ENCODE measurements at places on chromosomes 16 and 17. TPM values are rescaled to one million over a fixed set of nuclear protein-coding genes. Genes with fewer than 3 reads are reported as not detected.

HEXIM2 gene
- 4.5 TPM for total RNA-seq

CCL18 gene
- not detected for total RNA-seq

DUXB gene
- not detected for total RNA-seq

EIF4A3 gene
- total RNA-seq, result 169 TPM

MRPL10 gene
- 41.9 TPM for total RNA-seq
